ENCODE measurements at places on chromosomes 1 and 21.
A peak's percentile ranks its signal among the peaks of the same experiment; 100 is the strongest.

GRCh38 chr1:167425482-167425881, 92.8 kb downstream of the CD247 start:
- DNase-seq: no peak

DNA sequence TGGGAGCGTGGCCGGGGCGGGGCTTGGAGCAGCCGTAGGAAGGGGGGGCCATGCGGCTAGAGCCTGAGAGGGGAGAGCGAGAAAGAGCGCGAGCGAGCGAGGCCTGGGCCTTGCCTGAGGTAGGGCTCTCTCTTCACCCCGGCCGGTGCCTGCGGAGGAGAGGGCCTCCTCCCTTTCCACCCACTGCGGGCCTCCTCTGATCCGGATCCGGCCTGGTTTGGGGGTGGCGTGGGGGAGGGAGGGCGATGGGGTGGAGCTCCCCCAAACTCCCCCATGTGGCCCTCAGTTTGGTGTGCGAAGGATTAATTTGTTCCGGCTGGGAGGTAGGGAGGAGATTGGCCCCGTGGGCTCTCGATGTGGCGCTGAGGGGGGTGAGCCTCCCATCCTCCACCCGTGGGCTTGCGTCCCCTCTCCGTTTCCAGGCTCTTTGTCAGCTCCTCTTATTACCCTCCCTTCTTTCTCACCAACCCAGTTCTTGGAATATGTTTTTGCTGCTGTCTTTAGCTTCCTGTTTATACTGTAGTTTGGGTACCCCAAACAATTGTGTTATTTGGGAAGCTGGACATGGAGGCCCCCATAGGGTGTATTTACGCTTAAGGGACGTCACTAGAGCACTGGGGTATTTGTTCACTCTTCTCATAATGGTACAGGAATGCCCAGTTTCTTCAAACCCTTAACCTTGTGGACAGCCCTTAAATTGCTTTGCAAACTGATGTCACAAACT, 685 bp downstream of the UBAP2L start:
- DNase-seq: no peak

GRCh38 chr1:14259191-14259757, 339.2 kb upstream of the KAZN start:
- DNase-seq: no peak

DNA sequence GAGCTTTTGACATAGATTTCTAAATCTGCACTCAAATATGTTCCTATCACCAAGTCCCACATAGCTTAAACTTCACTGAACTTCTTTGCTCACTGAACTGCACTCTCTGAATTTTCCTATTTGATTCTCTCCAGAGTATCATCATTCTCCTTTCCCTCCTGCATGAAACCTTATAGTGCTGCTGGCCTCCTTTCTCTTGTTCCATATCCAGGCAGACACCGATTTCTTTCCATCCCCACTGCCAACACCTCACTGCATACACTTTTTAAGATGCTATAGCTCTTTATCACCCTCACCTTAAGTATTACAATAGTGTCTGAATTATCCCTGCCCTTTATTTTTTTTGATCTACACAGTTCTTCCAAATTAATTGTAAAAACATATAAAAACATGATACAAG, 3.1 kb upstream of the TRIM45 start:
- no peak for DNase-seq

GRCh38 chr1:198267921-198268320, 111.1 kb downstream of the NEK7 start:
- DNase-seq: no peak

- DNase-seq: peak; percentile 54
These were observed 64.8 kb downstream of the DNTTIP2 start for GRCh38 chr1:93814059-93814794.

DNA sequence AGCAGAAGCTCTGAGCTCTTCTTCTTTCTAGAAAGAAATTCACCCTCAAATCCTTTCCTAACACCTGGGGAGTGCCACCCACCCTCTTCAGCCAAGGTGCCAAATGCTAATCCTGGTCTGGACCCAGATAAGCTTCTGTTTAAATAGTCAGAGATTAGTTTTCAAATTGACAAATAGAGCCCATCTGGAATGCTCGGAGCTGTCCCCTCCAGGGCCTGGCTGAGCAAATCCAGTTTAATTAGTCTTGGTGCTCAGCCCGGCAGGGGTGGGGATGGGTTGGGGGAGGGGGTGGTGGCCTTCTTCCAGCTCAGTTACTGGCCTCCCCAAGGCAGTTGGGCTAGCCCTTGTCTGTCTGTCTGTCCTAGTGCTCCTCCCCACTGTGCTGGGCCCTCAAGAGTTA, 269.5 kb downstream of the GRIK3 start:
- DNase-seq: no peak

GRCh38 chr1:234934611-234935033, 194.0 kb downstream of the TOMM20 start:
- DNase-seq: no peak

GRCh38 chr1:54240741-54241335, 40.9 kb downstream of the MRPL37 start:
- DNase-seq: no peak

DNA sequence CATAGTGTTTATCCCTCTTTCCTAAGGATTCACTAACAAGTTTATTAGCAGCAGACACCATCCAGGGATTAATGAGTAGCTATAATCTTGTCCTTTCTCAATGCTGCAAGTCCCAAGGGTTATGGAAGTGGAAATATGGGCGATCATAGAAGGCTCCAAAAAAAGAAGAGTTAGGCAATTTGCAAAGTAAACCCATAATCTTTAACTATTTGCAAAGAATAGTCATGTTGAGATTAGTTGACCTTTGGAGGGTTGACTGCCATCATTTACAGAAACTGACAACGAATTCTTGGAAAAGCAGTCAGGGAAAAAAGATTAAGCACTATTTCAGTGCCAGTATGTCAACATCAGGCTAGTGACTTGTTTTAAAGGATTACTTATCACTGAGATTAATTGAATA, 169.9 kb downstream of the KCNT2 start:
- no peak for DNase-seq
